Stimulated activated CD4-positive, alpha-beta T cell treated with anti-CD3 and anti-CD28 coated beads, Interleukin-2, amount 100 ng/mL, for 48 hours (primary cell): ENCODE measurements at places on chromosomes 16 and 17.

GRCh38 chr16:79912592-79913310 lies 312.2 kb upstream of the MAF start:
- no peak for DNase-seq

GRCh38 chr17:50527155-50527762 lies 5.3 kb upstream of the EPN3 start:
- no peak for DNase-seq

- DNase-seq: no peak
Measured at GRCh38 chr16:13863075-13863765, 56.7 kb upstream of the ERCC4 start.

DNA sequence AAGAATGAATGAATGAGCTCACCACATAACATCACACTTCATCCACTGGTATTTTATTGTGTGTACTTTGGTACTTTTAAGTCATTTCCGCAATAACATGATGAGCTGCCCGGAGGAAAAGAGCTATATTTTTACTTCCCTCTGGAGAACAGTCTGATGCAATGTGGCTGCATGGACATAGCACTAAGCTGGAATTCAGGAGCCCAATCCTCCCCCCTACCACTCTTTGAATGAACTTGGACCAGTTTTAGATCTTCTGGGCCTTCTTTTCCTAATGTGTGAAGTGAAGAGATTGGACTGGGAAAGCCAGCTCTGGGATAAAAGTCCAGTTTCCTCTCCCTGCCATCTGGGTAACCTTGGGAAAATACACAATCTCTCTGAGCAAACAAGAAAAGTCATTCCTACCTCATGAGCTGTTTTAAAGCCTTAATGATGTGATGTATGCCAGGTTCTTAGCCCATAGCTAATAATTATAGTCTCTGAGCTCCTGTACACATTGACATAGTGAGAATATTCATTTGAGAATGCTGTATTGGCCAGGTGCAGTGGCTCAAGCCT lies 79.3 kb downstream of the ABCC12 start:
- no peak for DNase-seq

GRCh38 chr16:31413381-31413780 lies 14.8 kb downstream of the COX6A2 start:
- DNase-seq: no peak

GRCh38 chr17:19346351-19347255 lies 15.9 kb downstream of the B9D1 start:
- DNase-seq: no peak
